ENCODE measurements at places on chromosomes 6 and 20.

GRCh38 chr6:12590901-12591300 lies 125.7 kb upstream of the PHACTR1 start:
- no peak for DNase-seq

DNA sequence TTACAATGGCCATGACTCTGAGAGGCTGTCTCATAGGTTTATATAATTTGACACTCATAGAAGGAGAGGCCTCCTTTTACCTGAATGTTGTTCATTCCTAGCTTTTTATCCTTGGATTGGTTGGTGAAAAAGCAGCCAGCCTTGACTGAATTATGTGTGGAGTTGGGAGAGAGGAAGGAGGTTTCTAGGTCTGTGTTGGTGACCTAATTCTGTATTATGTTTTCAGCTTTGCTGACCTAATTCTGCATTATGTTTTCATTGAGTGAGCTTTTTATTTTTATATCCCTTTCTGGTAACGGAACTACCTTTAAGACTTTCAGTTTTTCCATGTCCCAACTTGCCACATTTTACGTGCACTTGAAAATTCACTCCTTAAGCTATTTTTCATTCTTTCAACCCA lies 59.1 kb upstream of the RNF144B start:
- no peak for DNase-seq

DNA sequence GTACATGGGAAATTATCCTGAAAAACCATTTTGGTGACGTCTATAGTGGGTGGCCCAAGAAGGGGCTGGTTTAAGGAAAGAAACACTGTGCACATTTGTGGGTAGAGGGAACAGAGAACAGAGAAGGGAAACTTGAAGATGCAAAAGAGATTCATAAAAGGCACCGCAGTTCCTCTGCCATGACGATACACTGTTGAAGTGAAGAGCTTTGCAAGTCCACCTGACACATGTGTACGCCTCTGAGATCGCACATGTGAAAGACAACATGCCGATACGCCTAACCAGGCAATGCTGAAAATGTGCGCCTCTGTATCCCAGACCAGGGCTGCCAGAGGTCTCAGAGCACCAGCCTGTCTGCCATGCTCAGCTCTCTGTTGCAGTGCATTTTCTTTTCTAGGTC lies 180.9 kb downstream of the KIF16B start:
- no peak for DNase-seq

DNA sequence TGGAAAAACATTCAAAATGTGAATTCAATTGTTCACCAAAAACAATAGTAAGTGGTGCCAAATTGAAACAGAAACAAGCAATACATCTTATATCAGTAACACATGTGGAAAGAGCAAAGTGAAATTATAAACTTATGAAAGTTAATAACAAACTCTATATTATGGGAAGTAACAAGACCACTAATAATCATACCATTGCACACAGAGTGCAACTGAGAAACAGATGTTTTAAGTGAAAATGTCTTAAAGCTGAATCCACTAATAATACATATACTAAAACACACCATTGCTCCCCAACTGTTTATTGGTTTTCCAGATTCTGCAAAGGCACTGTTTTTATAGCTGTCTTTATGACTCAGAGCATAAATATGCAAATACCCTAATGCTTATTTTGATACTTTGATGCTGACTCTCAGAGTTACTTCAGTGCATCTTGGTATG lies 292.3 kb downstream of the RFPL4B start:
- DNase-seq = no peak

DNA sequence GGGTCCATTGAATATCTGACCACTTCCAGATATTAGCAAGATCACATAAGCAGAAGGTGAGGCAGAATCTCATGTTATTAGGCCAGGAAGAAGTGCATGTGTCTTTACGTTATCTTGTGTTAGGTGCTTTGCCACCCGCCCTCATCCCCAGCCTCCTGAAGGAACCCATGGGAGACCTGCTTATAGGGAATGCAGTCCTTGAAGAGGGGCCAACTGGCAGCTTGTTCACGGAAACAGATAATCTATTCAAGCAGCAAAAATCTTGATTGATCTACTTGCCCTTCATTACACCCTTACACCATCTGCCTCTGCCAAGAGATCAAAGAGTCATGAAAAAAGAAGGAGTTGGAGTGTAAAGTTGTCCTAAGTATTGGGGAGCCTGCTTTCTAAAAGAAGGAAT lies 576.4 kb downstream of the HTR1B start:
- no peak for DNase-seq

DNA sequence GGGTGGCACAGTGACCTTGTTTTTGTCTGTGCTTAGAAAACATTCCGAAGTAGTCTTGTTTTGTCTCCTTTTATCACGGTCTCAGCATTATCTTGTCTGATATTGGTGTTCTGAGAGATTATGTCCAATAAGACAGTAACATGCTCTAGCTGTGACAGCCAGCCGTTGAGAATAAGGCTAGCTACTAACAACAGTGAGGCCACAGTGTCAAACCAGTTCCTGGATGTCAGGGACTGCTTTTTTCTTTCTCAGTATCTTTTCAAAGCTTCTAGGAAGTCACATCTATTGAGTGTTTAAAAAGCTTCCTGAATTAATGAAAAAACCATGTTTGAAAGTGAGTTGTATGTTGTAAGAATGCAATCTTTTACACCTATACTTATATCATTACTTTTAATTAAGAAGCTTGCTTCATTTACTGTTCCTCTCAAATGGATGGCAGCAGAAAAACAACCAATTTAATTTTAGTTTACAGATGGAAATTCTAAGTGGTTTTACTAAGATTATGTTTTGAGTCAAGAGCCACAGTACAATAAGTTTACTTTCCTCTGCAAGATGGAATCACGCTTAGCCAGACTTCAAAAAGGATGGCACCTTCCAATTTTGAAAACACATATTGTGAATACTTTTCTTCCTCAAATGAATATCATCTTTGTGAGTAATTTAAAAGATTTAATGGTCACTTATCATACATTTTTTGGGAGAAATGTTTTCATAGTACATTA lies 53.1 kb downstream of the MAP3K7 start:
- no peak for DNase-seq

GRCh38 chr20:19690462-19690861 lies 67.6 kb upstream of the RIN2 start:
- DNase-seq = no peak

- DNase-seq = no peak
Measured at GRCh38 chr6:91716361-91716760, 1129.5 kb upstream of the MAP3K7 start.

DNA sequence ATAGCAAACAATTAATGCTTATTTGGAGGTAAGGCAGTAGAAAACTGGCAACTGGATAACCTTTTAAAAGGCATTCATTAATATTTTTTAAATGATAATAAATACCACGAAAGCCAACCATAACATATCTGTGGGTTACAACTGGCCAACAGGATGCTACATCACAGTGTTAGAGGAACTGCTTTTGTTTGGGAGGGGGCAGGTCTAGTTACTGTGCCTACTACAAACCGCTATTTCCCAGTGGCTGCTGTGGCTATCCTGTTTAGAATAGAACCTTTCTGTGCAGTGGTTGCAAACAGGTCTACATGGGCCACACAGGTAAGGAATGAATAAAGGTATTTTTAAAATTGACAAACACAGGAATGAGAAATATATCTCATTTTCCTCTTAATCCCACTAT lies 976 bp downstream of the PIGT start:
- DNase-seq = no peak

- no peak for DNase-seq
Measured at GRCh38 chr6:126628125-126628524, 288.2 kb downstream of the CENPW start.

DNA sequence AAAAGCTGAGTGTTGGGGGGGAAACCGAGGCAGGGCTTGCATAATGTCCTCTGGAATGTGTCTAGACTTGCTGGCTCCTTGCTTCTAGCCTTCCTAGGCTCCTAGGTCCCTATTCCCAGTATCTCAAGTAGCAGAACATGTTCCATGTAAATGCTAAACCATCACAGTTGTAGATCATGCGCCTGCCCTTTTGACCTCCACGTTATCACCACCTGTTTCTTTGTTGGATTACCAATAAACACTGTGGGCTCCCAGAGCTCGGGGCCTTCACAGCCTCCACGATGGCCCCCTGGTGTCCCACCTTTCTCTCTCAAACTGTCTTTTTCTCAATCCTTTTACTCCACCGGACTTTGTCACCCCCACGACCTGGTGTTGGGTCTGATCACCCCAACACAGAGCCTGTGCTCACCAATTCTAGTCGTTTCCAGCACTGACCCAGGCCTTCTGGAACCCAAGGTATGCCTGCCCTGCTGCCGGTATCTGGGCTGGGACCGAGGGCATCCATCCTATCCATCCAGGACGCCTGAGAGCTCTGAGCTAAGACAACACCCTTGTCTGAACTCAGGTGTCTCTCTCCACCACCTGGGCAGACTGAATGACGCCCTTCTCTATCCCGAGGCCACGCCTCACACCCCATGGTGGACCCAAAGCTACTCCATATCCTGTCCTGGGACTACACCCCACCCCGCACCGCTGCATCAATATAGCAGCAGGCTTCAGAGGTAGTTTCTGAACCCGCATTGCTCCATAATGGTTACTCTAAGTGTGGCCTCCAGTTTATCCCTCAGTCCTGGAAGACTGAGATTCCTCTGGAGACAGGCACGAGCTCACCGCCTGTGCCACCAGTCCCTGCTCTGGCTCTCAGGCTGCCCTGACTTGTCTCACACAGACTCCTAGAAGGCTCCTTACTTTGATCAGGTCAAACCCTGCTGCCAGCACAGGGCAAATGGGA lies 9.3 kb upstream of the PRR18 start:
- no peak for DNase-seq

GRCh38 chr6:36851149-36851614 lies 11.9 kb upstream of the CPNE5 start:
- peak; percentile 52 for DNase-seq

- DNase-seq = peak; percentile 8
Measured at GRCh38 chr6:73372516-73372915, 2.8 kb upstream of the OOEP start.

GRCh38 chr6:36949636-36950035 lies 4.9 kb upstream of the PI16 start:
- DNase-seq = no peak

- DNase-seq = no peak
Measured at GRCh38 chr20:35952480-35953386, 1.6 kb downstream of the SCAND1 start.

DNA sequence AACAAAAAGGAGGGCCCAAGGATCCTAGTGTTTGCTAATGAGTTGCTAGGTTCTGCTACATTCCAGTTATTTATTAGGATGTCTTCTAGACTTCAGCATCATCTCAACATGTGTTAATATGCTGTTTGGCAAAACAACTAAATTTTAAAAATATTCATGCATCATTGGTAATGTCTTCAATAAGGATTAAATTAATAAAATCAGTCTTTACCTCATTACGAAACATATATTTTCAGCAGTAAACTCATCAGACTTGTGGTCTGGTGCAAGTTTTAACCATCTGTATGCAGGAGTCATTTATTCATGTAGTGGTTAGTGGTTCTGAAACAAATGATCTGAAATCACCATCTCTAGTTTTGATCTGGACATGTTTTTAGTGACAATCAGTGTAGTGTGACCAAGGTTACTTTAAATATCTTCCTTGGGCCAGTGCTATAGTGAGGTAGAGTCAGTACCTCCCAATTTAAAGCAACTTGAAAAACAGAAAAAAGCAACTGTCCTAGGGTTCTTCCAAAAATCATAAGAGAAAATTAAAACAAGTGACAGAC lies 85.0 kb upstream of the KCNK16 start:
- DNase-seq = no peak

DNA sequence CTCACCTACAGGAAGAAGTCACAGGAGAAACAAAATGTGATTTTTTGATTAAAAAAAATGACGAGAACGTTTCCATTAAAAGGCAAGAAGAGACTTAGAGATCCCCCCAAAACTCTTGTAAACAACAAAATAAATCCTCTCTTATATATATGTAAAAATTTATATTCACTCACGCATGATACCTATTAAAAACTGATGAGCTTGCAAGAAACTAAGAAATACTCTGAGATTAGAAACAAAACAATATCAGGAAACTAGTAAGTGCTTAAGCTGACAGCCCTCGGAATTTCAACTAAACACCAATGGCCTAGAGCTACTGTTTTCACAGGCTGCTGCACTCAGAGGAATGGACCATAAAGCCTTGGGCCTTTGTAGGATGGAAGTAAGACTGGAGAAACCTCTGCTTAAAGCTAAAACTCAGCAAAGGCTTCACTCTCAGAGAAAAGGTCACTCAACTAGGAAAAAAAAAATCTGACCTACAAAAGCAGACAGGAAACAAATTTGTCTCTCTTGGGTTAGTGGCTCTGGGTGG lies 63.0 kb downstream of the MAP3K7 start:
- no peak for DNase-seq

- DNase-seq = no peak
Measured at GRCh38 chr6:127812985-127813698, 87.7 kb downstream of the THEMIS start.

GRCh38 chr6:156508923-156509322 lies 268.3 kb upstream of the ARID1B start:
- DNase-seq = no peak

DNA sequence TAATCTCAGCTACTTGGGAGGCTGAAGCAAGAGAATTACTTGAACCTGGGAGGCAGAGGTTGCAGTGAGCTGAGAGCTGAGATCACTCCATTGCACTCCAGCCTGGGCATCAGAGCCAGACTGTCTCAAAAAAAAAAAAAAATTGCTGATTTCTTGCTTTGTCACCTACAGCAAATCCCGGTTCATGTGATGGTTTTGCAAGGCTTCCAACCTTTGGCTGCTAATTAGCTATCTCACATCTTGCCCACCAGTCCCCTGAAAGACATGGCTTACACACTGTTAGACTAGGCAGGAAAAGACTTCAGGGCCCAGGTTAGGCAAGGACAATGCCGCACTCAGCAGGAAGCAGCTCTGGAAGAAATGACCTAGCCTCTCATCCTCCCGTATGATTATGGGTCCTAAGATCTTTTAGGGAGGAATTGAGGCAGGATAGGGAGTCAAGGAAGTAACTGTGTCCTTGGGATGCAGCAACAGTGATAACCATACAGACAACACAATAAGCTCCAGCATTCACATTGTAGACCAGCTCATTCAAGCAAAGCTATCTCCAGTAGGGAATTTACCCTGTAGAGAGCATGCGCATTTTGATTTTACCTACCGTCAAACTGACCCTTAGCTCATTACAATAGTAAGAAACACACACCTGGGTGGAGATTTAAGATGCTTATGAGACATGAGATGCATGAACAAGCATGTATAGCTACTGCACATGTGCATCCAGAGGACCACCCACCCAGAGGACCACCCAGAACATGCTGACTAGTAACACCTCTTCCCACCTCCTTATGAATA lies 40.5 kb upstream of the POU5F1 start:
- no peak for DNase-seq

DNA sequence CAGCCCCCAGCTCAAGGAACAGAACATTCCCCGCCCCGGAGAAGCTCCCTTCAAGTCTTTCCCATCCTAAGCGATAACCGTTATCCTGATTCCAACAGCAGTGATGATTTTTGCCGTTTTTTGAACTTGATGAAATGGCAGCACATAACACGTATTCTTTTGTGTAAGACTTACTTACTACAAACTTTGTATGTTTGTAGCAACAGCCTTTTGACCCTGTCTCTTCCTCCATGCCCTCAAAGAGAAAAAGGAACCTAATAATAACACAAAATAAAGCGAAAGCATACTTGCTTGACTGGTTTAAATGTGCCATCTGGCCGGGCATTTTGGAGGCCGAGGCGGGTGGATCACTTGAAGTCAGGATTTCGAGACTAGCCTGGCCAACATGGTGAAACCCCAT lies 26.4 kb upstream of the SLC9A8 start:
- DNase-seq = no peak

GRCh38 chr6:132333639-132334520 lies 67.4 kb downstream of the MOXD1 start:
- DNase-seq = no peak

GRCh38 chr20:55947701-55948100 lies 57.6 kb downstream of the CBLN4 start:
- no peak for DNase-seq
